Stimulated activated CD8-positive, alpha-beta memory T cell treated with anti-CD3 and anti-CD28 coated beads, Interleukin-7, amount 100 ng/mL, for 1 hour (primary cell): ENCODE measurements at places on chromosomes 1 and 21.

- no peak for DNase-seq
Observed at GRCh38 chr1:23101101-23101827, 67.4 kb downstream of the LUZP1 start.

DNA sequence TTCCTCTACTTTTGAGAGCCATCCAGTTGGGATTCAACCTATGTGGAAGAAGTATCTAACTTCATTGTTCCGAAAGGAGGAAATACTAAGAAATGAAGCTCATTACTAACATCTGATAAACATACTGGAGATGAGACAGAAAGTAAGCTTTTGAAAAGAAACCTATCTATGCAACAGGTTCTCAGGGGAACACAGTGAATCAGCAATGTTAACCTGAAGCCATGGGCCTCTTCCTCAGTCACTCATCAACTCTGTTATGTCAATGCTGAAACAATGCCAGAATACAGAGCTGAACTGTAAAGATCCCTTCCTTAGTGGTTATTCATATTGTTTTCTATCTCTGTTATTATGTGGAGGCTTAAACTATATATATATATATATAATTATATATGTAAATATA is 55.5 kb upstream of the ESRRG start:
- no peak for DNase-seq

GRCh38 chr1:156752843-156753482 is 1.5 kb upstream of the HDGF start:
- no peak for DNase-seq

DNA sequence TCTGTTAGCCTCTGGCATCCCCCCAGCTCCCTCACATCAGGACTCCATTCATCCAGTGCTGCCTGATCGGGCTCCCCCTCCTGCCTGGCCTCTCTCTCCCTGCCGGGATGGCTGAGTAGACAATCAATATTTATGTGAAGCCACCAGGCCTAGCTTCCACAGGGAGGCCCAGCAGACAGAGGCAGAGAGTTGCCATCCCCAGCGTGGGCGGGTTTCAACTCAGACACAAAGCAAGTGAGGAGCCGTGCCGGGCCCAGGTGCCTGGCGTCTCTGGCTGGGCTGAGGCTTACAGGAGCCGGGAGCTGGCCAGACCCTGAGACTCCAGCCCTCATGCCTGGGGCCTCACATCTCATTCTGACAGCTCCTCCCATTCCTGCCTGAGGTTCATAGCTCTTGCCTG is 34.5 kb upstream of the ATP2B4 start:
- DNase-seq = no peak

- peak; percentile 60 for DNase-seq
Observed at GRCh38 chr1:206634365-206635079, 814 bp upstream of the DYRK3 start.

DNA sequence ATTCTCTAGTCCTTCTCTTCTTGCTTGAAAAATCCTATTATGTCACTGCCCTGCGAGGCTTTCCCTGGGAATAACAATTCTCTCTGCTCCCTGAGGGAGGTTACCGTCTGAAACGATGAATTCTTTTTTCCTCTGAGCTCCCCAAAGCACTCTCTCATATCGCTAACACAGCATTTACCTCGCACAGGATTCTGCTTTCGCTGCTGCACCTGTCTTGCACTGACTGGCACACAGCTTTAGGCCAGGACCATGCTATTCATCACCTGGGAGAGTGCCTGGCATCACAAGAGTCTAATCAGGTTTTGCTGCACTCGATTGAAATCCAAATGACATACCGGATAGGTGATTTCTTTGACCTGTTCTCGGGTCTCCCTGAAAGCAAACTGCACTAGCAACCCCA is 52.8 kb upstream of the GNG4 start:
- no peak for DNase-seq

DNA sequence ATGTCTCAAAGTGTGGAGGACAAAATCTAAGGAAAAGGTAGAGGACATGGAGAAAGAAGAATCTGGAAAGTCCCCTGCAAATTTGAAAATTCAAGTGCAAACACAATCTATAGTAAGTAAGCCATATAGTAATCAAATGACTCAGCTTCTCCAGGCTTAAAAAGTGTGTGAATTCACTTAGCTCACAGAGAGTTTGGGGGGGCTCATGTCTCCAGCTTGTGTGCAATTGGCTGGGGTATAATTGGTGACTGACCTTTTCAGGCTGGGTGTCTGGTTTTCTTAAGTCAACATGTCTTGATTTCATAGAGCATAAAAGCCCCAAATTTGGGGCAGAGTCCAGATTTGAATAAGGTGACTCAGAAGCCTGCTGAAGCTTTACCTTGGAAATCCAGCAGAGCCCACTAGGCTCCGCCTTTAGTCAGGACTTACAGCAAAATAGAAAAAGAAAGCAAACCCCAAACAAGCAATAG is 8.6 kb downstream of the CLDN14 start:
- no peak for DNase-seq

- DNase-seq = no peak
Observed at GRCh38 chr1:19828546-19828945, 13.5 kb upstream of the RNF186 start.

DNA sequence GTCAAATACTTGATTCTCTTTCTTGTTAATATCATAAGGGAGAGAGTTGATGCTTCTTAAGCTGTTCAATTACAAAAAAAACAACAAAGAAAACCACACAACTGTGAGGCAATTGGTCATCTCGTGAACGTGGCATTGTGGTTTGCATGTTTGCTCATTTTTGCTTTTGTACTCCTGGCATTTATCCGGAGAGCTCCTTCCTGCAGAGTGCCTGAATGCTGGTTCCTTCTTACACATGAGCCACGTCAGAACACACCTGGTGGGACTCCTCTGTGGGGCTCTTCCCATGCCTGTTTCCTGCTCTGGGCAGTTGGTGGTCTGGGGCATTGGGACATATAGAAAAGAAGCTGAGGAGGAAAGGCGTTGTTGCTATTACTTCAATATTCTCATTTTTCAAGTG is 25.7 kb downstream of the KCNK1 start:
- DNase-seq = no peak

DNA sequence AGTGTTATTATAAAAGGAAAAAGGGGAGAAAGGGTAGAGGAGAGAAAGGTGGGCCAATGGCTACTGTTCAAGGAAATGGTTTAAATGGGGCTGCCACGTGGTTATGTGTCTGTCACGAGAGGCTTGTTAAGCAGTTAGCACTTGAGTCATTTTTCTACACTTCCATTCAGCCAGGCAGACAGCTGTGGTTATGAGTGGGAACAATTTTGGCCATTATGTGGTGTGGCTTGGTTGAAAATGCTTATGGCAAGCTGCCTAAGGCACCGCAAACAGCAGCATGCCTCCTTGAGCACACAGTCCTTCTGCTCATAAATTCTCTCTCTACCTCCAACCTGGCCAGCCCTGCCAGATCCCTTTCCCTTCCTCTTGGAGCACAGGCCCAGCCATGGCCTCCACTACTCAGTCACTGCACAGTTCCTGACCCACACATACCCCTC is 3.2 kb upstream of the SRM start:
- peak; percentile 9 for DNase-seq

DNA sequence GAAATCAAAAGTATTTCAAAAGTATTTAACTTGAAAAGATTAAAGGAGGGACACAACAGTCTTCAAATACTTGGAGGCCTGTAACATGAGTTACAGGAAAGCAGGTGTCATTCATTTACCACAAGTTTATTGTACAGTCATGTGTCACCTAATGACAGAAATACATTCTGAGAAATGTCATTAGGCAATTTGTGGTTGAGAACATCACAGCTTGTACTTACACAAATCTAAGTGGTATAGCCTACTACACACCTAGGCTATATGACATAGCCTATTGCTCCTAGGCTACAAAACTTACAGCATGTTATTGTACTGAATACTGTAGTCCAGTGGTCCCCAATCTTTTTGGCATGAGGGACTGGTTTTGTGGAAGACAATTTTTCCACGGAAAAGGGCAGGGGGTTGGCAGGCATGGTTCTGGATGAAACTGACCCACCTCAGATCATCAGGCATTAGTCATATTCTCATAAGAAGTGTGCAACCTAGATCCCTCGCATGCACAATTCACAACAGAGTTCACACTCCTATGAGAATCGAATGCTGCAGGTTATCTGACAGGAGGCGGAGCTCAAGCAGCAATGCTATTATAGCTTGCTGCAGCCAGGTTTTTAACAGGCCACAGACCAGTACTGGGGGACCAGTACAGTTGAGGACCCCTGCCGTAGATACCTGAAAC is 25.0 kb upstream of the PHTF1 start:
- no peak for DNase-seq

GRCh38 chr1:51875836-51876235 is 2.7 kb downstream of the NRDC start:
- no peak for DNase-seq

GRCh38 chr1:170755795-170756194 is 91.9 kb downstream of the PRRX1 start:
- no peak for DNase-seq

DNA sequence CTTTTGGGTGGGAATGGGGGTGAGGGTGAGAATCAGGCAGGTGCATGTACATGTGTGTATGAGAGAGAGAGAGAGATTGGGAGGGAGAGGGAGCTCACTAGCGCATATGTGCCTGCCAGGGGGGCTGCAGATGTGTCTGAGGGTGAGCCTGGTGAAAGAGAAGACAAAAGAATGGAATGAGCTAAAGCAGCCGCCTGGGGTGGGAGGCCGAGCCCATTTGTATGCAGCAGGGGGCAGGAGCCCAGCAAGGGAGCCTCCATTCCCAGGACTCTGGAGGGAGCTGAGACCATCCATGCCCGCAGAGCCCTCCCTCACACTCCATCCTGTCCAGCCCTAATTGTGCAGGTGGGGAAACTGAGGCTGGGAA is 95.0 kb downstream of the EPHB2 start:
- DNase-seq = no peak

DNA sequence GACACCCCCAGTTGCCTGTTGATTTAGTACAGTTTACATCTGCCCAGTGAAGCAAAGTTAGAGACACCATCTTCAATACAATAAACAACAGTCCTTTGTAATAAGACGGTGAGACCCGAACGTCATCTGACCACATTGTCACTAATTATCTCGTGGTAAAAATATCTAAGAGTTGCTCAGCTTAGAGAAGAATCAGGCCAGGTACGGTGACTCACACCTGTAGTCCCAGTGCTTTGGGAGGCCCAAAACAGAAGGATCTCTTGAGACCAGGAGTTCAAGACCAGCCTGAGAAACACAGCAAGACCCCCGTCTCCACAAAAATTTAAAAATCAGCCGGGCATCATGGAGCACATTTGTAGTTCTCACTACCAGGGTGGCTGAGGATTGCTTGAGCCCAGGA is 53.5 kb downstream of the CD34 start:
- no peak for DNase-seq

- DNase-seq = no peak
Observed at GRCh38 chr1:222034790-222035189, 292.9 kb upstream of the DUSP10 start.

DNA sequence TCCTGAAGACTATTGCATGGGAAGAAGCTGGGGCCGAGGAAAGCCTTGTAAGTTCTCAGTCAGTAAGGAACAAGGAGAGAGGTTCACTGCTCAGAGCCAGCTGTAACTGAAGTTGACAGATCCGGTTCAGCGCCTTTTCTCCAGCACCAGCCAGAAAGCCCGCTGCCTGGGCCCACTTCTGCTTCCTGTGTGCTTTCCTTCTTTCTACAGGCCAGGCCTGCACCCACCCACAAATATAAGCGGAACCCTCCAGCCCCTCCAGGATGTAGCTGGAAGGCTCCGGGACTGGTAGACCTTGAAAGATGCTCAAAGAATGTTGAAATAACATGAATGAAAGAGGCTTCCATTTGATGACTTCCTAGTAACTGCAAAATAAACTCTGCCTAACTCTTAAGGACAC is 38.8 kb downstream of the PARP1 start:
- no peak for DNase-seq

DNA sequence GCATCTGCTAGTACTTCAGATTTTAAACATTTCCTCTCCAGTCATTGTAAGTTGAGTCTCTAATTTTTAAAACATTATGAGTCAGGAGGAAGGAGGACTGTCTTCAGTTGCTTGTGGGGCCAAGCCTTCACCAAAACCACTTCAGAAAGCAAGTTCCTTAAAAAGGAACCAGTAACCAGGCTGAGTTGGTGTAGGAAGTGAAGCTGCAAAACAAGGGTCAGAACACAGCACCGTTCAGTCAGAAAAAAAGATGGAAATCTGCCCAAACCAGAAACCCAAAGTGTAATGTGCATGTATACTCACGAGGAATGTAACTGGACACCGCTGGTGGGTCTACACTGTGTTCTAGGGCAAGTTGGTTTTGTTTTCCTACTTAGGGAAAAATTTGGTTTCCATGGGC is 402.1 kb downstream of the SETD4 start:
- no peak for DNase-seq

- no peak for DNase-seq
Observed at GRCh38 chr1:199319341-199319740, 680.5 kb downstream of the PTPRC start.

- no peak for DNase-seq
Observed at GRCh38 chr1:113142791-113143190, 69.8 kb downstream of the LRIG2 start.

DNA sequence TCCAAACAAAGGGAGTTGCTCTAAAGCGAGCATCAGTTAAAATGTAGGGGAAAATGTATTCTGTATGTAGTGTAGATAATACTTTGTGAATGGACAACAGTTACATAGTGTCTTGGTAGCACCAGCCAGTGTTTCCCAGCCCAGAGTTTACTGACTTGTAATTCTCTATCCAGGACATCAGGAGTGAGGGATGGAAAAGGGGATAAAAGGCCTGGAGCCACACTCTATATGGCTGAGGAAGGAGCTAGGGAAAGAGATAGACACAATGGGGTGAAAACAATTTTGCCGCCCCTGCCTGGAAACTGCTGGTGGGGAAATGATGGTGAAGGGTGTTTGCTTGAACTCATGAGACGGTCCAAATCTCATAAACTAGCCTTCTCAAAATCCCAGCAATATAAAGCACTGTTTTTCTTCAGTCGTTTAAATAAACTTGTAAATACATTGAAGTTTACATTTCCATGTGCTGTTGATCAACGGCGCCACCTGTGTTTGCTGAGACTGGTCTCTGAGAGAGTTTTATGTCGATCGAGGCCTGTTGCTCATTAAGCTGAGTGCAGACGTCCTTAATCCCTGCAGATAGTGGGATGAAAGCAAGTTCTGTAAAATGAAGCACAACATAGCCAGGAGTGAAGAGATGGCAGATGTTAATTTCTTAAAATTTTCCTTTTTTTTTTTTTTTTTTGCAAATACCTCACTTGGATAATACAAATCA is 27.9 kb upstream of the AGO1 start:
- DNase-seq = no peak

DNA sequence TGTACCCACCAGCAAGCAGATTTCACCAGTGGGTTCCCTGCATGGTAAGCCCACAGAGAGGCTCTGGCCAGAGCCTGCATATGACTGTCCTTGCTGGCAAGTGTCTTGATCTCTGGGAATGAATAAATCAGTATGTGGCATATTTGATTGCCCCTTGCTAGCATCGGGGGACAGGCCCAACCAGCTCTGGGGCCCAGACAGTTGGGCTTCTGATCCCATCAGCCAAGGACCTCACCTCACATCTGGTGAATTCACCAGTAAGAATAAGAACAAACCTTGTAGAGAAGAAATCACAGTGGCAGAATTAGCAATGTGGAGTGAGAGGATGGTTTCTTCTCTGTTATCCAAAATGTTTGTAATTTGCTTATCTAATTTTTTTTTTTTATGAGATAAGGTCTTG is 15.9 kb downstream of the SLC1A7 start:
- no peak for DNase-seq

- DNase-seq = no peak
Observed at GRCh38 chr21:32710987-32711386, 16.8 kb downstream of the SYNJ1 start.
